ENCODE measurements at places on chromosomes 1 and 21.

DNA sequence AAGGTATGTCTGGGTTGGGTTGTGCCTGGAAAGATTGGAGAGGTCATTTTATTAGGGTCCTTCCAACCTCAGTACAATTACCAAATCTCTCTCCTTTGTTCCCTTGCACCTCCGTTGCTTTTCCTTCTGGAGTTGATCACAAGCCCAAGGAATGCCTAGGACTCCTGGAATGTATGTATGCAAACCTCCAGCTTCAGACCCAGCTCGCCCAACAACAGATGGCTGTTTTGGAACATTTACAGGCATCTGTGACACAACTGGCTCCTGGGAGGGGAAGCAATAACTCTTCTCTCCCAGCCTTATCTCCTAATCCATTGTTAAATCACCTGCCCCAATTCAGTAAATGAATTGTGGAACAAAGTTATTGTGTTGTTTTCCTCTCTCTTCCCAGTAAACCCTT, 8.3 kb downstream of the TSACC start:
- DNase-seq: no peak
- no peaks in the 10 kb centered on the region for H3K27me3 ChIP-seq
- no peaks in the 10 kb centered on the region for H3K4me1 ChIP-seq
- H3K4me3 ChIP-seq: no peak overlapping the region

DNA sequence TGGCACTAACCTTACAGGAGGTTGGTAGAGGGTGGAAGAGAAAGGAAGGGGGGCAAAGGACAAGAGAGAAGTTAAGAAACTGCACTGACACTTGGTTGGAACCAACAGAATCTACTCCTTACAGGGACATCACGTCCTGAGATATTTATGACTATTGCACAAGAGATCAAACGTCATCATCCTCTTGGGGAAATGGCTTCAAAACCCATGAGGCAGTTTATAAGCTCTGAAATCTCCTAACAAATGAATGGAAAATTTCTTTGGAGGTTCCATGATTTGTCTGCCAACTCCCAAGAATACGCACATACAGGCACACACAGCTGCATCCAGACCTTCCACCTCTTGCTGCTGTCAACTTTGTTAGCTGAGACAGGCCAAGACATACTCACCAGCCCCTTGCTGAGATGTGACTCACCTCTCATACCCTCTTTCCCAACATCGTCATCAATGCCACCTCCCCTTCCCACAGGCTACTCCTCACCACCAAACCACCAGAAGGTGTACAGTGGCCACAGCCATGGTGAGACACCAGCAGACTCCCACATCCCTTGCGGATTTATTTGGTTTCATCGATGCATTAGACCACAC, 135.5 kb downstream of the SETD4 start:
- no peak for DNase-seq
- no peaks in the 10 kb centered on the region for H3K4me1 ChIP-seq
- H3K36me3 ChIP-seq: no peaks in the 10 kb centered on the region

DNA sequence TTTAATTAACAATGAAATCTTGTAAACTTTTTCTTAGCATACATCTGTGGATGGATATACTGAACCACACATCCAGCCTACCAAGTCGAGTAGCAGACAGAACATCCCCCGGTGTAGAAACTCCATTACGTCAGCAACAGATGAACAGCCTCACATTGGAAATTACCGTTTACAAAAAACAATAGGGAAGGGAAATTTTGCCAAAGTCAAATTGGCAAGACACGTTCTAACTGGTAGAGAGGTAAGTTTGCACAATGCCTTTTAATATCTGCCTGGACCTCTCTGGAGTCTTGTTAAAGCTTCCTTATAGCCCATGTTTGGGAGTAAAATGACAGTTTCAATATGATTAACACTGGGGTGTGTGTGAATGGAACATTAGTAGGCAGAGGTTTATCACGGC, 51.4 kb downstream of the MARK1 start:
- H3K27me3 ChIP-seq: no peaks in the 10 kb centered on the region
- H3K27ac ChIP-seq: no peak overlapping the region
- DNase-seq: no peak
- no peak overlapping the region for H3K4me3 ChIP-seq
- no peaks in the 10 kb centered on the region for H3K36me3 ChIP-seq
- H3K4me1 ChIP-seq: no peaks in the 10 kb centered on the region

GRCh38 chr1:202192770-202193613, 607 bp upstream of the LGR6 start:
- H3K27ac ChIP-seq: peak overlapping the region; percentile 87
- no peak for DNase-seq
- no peaks in the 10 kb centered on the region for H3K36me3 ChIP-seq
- peak overlapping the region; percentile 79 for H3K4me3 ChIP-seq

DNA sequence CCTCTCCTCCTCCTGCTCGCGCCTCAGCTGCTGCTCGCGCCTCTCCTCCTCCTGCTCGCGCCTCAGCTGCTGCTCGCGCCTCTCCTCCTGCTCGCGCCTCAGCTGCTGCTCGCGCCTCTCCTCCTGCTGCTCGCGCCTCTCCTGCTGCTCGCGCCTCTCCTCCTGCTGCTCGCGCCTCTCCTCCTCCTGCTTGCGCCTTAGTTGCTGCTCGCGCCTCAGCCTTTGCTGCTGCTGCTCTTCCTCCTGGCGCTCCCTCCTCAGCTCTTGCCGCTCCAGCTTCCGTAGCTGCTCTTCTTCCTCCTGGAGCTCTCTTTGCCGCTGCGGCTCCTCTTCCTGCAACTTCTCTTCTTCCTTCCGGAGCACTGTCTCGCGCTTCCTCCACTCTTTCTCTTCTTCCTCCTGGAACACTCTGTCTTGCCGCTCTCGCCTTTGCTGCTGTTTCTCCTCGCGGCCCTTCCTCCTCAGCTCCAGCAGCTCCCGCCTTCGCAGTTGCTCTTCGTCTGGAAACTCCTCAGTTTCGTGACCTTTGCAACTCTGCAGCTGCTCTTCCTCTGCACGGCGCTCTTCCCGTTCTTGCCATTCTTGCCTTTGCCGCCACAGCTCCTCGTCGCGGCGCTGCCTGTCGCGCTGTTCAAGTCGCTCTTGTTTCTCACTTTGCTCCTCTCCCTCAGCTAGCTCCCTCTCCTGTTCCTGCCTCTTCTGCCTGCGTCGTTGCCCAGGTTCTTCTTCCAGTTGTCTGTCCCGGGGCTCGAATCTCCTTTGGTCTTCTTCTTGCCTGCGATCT, 3.0 kb downstream of the TCHH start:
- DNase-seq: no peak
- H3K4me1 ChIP-seq: peaks cover 38% of the 10 kb centered on the region
- peaks cover 4% of the 10 kb centered on the region for H3K27me3 ChIP-seq

- H3K27me3 ChIP-seq: no peaks in the 10 kb centered on the region
- no peaks in the 10 kb centered on the region for H3K36me3 ChIP-seq
- H3K4me3 ChIP-seq: peak within 1 kb of the TSS; percentile 59
- no peaks in the 10 kb centered on the region for H3K4me1 ChIP-seq
- no peak for DNase-seq
- no peak within 1 kb of the TSS for H3K27ac ChIP-seq
These were observed at the start of gene KMO for GRCh38 chr1:241532162-241532531. Gene KMO (plus strand): TSS chr1:241532378. CDS start chr1:241532445, 67 bp downstream.

DNA sequence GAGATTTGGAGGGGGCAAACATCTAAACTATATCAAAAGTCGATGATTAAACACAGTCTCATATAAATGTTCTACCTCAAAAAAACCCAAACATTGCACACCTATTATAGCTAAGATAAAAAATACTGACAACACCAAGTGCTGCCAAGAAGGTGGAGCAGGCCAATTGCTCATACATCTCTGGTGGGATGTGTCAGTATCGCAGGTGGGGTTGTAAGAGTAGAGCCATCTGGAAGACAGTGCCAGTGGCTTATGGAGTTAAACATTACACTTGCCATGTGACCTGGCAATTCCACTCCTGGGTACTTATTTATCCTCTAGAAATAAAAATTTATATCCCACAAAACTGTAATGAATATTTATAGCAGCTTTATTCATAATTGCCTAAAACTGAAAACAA, 213.4 kb downstream of the DISC1 start:
- peaks cover 2% of the 10 kb centered on the region for H3K4me1 ChIP-seq
- H3K36me3 ChIP-seq: no peaks in the 10 kb centered on the region
- no peak overlapping the region for H3K27ac ChIP-seq
- H3K27me3 ChIP-seq: no peaks in the 10 kb centered on the region
- H3K4me3 ChIP-seq: no peak overlapping the region

DNA sequence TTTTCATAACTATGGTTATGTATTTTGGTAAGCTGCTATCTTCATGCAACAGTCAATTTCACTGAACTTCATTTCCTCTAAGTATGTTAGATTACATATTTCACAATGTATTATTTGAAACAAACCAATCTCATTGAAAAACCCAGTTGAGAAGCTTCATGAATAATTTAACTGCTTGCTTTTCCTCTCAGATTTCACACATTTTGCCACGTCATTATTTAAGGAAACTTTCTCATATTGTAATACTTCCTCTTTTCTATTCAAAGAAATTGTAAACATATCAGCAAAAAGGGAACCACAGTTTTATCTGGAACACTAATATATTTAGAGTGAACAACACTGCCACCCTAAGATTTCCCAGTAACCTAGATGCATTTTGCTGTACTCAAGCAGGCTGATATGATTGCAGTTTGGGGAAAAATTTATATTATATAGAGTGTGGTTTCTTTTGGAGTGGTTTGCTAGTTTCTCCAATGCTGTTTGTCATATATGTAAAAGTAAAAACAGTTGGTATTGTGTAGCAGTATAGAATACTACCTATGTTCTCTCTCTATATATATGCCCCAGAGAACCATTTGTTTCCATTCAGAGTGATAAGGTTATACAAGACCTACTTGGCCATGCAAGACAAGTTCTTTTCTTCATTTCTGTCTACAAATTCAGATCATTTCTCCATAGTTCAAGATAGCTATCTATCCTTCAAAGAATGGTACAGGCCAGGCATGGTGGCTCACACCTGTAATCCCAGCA, 28.4 kb upstream of the AHCTF1 start:
- H3K36me3 ChIP-seq: no peaks in the 10 kb centered on the region
- no peak for DNase-seq
- H3K27ac ChIP-seq: no peak overlapping the region
- H3K27me3 ChIP-seq: no peaks in the 10 kb centered on the region
- H3K4me1 ChIP-seq: peaks cover 8% of the 10 kb centered on the region

GRCh38 chr1:27427816-27428315, 35.4 kb downstream of the GPR3 start:
- no peak for DNase-seq
- peak overlapping the region; percentile 88 for H3K27ac ChIP-seq
- H3K4me3 ChIP-seq: peak overlapping the region; percentile 59
- H3K27me3 ChIP-seq: no peaks in the 10 kb centered on the region
- peaks cover 51% of the 10 kb centered on the region for H3K4me1 ChIP-seq

DNA sequence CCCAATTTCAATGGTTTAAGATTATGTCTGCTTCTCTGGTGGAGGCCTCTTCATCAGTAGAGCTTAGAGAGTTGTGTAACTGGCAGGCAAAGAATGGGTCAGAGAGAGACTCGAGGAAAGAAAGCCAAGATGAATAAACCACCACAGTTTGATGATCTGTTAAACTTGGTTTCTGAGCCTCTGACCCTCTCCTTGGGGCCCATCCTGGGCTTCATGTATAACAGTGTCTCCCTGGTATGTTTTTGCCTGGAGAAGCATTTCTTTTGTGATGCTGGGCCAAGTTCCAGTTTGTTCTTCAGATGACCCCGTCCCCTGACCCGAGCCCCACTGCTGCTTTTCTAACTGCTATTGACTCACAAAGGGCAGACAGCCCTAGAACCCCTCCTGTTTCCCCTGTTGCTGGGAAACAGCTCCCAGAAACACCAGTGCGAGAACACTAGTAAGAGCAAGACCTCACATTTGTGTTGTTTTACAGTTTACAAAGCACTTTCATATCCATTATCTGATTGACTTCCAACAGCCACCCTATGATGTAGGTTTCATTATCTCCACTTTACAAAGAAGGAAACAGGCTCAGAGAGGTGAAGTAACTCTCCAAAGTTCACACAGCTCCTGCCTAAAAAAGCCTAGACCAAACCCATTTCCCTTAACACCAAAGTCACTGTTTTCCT, 9.0 kb downstream of the CD2 start:
- no peak for DNase-seq
- no peak overlapping the region for H3K27ac ChIP-seq
- H3K4me1 ChIP-seq: no peaks in the 10 kb centered on the region

- no peaks in the 10 kb centered on the region for H3K36me3 ChIP-seq
- DNase-seq: no peak
- H3K4me3 ChIP-seq: no peak overlapping the region
- H3K4me1 ChIP-seq: no peaks in the 10 kb centered on the region
- no peak overlapping the region for H3K27ac ChIP-seq
These were observed 119.2 kb upstream of the NGF start for GRCh38 chr1:115457289-115457688.

GRCh38 chr1:119314001-119314796, 54.4 kb upstream of the HAO2 start:
- H3K36me3 ChIP-seq: no peaks in the 10 kb centered on the region
- H3K27me3 ChIP-seq: no peaks in the 10 kb centered on the region
- no peak overlapping the region for H3K27ac ChIP-seq
- DNase-seq: no peak
- H3K4me1 ChIP-seq: no peaks in the 10 kb centered on the region
- no peak overlapping the region for H3K4me3 ChIP-seq

DNA sequence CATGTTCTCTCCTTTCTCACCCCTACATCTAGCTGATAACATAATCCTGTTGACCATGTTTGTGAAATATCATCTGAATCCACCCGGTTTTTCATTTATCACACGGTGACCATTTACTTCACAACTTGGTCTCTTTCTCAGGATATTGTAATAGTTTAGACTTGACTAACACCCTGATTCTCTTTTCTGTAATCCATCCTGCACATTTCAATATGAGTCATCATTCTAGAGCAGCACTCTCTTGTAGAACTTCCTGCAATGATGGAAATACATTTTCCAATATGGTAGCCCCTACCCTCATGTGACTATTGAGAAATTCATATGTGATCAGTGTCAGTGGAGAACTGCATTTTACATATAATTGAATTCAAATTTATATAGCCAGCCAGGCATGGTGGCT, 2.3 kb upstream of the JAM2 start:
- H3K4me3 ChIP-seq: no peak overlapping the region
- no peak for DNase-seq
- no peaks in the 10 kb centered on the region for H3K27me3 ChIP-seq
- no peaks in the 10 kb centered on the region for H3K36me3 ChIP-seq

DNA sequence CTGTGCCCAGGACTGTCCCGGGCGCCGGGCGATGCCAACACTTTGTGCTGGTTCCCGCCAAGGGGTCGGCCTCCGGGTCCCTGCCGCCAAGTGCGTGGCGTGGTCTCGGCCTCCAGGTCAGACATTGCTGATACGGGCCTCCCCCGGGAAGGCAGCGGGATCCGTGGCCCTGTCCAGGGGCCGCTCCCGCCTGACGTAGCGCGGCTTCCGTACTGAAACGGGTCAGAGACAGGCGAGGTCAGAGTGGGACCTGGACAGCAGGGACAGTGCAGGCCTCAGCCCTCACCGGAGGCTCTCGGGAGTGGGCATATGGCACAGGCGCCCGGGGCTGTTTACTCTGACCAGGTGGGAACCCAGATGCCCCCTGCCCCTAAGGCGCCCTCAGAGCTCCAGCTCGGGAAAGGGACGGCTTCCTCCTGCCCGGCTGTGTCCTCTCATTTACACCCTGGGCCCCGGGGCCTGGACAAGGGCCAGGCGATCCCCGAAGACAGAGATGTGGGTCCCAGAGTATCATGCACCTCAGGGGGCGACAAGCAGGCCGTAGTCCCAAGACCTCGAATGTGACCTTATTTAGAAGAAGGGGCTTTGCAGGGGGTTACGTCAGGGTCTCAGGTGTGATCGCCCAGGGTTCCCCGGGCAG, 8.8 kb upstream of the RNF223 start:
- H3K4me1 ChIP-seq: peaks cover 12% of the 10 kb centered on the region
- no peak for DNase-seq
- H3K36me3 ChIP-seq: no peaks in the 10 kb centered on the region
- no peak overlapping the region for H3K27ac ChIP-seq
- H3K4me3 ChIP-seq: no peak overlapping the region

Data from thoracic aorta (tissue), 2 donors.